Progenitor cell of endocrine pancreas (in vitro differentiated cells): ENCODE measurements at places on chromosomes 5 and 9.

GRCh38 chr5:139399501-139400121 lies 4.3 kb downstream of the SPATA24 start:
- DNase-seq = no peak

DNA sequence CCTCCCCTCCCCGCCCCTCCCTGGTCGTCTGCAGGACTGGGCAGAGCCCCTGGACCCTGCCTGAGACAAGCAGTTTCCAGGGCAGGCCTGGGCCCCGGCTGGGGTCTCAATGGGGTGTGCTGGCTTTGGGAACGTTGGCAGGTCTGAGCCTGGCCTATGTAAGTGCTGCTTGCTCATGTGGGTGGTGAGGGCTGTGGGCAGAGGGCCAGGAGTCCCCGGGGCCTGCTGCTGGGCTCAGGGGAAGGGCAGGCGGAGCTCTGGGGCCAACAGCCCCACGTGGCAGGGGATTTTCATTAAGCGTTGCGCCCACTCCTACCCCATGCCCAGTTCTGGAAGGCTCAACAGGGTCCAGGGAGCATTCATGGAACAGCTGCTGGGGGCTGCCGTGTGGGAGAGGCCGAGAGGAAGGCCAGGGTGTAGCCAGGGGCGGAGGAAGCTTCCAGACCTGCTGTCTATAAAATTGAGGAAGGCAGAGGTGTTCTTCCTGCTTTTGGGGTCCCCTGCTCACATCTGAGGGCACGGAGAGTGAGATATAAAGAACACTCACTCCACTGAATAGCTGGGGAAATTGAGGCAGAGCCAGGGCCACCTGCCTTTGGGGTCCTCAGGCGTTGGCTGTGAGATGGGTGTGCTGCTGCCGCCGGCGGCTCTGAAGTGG lies 32.5 kb downstream of the RXRA start:
- DNase-seq = no peak

DNA sequence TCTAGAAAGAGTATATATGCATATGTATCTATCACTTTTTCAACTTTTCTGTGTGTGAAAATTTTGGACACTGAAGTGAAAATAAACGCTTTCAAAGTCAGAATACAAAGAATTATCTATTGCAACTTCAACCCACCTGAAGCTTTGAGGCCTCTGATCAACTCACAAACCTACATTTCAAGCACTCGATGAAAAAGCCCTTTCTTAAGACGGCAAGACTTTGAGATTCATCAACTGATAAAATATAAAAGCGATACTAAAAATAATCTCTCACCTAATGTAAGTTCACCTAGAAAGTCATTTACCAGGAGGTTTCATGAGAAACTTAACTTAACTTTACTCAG lies 1.2 kb downstream of the GOLPH3 start:
- DNase-seq = no peak

- no peak for DNase-seq
These were observed 20.8 kb downstream of the SARDH start for GRCh38 chr9:133717113-133718031.
